CD4-positive, alpha-beta T cell (primary cell): ENCODE measurements at places on chromosomes 2 and 18. TPM values are rescaled to one million over a fixed set of nuclear protein-coding genes. Genes with fewer than 3 reads are reported as not detected.

GRCh38 chr2:105138643-105139042 is 100.8 kb downstream of the MRPS9 start:
- peaks cover 14% of the 10 kb centered on the region for H3K27me3 ChIP-seq
- H3K36me3 ChIP-seq = no peaks in the 10 kb centered on the region
- peaks cover 4% of the 10 kb centered on the region for H3K4me1 ChIP-seq
- H3K4me3 ChIP-seq = no peak overlapping the region

DNA sequence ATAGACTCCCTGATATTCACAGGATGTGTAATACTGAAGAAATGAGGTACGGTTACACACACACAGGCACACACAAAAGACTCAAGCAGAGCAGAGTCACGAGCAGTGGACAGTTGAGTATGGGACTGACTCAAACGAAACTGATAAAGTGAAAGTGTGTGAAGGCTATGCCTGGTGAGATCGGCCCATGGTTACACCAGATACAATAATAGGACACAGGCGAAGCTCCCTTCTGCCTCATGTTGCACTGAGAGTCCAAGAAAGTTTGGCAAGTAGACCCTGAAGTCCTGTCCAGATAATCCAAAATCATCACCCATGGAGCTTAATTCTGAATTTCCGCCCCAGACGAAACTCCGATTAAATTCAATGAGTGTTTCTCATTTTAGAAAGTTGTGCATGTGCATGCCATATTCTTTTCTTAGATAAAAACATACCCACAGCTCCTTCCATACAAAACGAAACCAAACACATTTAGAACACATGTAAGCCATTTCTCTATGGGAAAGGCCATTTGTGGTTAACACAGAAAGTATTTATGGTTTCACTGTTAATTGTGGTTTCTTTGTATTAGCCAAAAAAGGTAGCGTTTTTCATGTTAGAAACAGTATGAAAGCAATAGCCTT is 567.6 kb downstream of the PLCL1 start:
- H3K27ac ChIP-seq = no peak overlapping the region
- H3K4me3 ChIP-seq = peak overlapping the region; percentile 5
- peaks cover 3% of the 10 kb centered on the region for H3K27me3 ChIP-seq
- H3K36me3 ChIP-seq = no peaks in the 10 kb centered on the region
- DNase-seq = no peak
- peaks cover 3% of the 10 kb centered on the region for H3K4me1 ChIP-seq

Gene TMEM169
- 0.27 TPM for total RNA-seq

Gene RNF103
- total RNA-seq = 130 TPM
